ENCODE measurements at places on chromosomes 11 and 22.

- no peaks in the 10 kb centered on the region for H3K27me3 ChIP-seq
- DNase-seq, result no peak
- H3K4me1 ChIP-seq, result peaks cover 11% of the 10 kb centered on the region
- no peak overlapping the region for H3K27ac ChIP-seq
These were observed 32.2 kb downstream of the ART5 start for GRCh38 chr11:3609416-3610265.

DNA sequence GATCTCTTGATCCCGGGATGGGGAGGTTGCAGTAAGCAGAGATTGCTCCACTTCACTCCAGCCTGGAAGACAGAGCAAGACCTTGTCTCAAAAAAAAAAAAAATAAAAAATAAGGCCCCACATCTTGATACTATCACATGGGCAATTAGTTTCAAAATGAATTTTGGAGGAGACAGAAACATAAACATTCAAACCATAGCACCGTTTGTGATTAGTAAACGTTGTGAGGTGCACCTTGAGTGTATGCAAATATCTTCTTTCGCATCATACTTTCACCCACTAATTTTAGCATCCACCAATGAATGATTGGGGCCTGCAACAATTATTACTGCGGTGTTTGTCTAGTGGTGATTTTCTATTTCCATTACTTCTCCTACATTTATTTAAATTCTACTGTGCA lies 11.0 kb upstream of the SPDYC start:
- H3K27me3 ChIP-seq, result no peaks in the 10 kb centered on the region
- H3K4me1 ChIP-seq, result no peaks in the 10 kb centered on the region
- no peak overlapping the region for H3K4me3 ChIP-seq
- no peak overlapping the region for H3K27ac ChIP-seq
- DNase-seq, result no peak

DNA sequence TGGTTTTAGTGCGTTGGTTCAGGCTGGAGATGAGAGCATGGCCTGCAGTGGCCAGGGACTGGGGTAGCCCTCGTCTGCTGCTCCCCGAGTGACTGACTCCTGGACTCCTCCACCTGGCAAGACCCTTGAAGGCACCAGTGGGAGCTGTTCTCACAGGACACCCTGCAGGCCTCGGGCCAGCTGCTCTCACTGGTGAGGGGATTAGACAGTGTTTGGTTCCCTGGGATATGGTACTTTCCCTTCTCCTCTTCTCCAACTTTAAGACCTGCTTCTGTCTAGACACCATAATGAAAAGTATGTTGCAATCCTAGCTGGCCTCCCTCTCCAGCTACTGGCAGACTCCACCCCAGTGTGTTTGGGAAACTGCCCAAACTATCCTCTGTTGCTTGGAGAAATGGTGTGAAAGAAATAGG lies 168.8 kb upstream of the CADM1 start:
- no peaks in the 10 kb centered on the region for H3K4me1 ChIP-seq
- no peaks in the 10 kb centered on the region for H3K36me3 ChIP-seq
- no peak overlapping the region for H3K4me3 ChIP-seq
- DNase-seq, result no peak
- H3K27me3 ChIP-seq, result no peaks in the 10 kb centered on the region
- no peak overlapping the region for H3K27ac ChIP-seq

- peaks cover 33% of the 10 kb centered on the region for H3K27me3 ChIP-seq
- DNase-seq, result no peak
- H3K4me1 ChIP-seq, result peaks cover 2% of the 10 kb centered on the region
These were observed 62.9 kb upstream of the ATXN10 start for GRCh38 chr22:45608763-45609180.

DNA sequence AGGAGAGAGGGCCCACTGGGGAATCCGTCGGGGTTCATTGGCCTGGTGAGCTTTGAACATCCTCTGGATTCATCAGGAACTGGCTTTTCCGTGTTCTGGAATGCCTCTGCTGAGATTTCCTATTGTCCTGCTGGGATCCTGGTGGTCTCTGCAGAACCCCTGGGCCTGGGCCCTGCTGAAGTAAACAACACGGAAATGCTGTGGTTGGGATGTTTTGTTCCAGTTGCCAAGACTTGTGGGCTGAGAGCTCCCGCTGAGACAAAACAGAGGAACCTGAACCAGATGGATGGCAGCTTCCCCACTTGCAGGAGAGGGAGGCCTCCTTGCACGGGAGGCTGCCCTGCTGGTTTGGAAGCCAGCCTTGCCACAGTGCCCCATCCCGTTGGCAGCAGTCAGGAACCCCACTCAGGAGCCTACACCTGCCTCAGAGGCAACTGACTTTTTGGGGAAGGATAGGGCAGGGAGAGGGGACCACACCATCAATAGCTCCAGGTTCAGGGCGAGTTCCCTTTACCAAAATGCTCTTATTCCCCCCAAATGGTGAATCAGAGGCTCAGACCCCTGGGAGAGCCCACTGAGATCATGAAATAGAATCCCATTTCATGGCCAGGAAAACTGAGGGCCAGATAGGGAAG lies 60.7 kb downstream of the LRRC32 start:
- H3K27ac ChIP-seq, result no peak overlapping the region
- H3K4me3 ChIP-seq, result no peak overlapping the region
- H3K36me3 ChIP-seq, result peaks cover 18% of the 10 kb centered on the region
- peaks cover 53% of the 10 kb centered on the region for H3K4me1 ChIP-seq
- H3K27me3 ChIP-seq, result peaks cover 12% of the 10 kb centered on the region
